ENCODE measurements at places on chromosomes 1 and 21.
A peak's percentile ranks its signal among the peaks of the same experiment; 100 is the strongest.

DNA sequence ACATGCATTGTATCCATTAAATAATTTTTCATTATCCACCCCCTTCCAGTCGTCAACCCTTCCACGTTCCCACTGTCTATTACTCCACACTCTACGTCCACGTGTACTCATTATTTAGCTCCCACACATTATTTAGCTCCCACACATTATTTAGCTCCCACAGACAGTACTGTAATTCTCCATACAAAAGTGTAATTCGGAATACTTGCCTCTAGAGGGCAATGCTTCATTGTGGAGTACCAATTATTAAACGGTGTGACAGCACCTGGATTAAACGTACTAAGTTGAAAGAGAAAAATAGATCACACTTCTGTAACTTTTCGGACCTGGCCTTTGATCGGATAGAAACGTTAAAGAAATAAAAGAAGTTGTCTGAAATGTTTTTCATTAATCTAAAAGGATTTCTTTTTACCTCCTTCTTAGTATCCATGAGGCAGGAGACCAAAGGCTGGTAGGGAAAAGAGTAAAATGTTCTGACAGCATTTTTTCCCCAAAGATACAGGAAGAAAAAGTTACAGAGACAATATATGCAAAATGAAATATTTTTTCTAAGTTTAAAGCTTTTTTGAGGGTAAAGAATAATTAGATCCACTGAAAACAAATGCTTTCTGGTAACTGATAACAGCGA lies 99.2 kb downstream of the LHX8 start:
- DNase-seq: no peak

DNA sequence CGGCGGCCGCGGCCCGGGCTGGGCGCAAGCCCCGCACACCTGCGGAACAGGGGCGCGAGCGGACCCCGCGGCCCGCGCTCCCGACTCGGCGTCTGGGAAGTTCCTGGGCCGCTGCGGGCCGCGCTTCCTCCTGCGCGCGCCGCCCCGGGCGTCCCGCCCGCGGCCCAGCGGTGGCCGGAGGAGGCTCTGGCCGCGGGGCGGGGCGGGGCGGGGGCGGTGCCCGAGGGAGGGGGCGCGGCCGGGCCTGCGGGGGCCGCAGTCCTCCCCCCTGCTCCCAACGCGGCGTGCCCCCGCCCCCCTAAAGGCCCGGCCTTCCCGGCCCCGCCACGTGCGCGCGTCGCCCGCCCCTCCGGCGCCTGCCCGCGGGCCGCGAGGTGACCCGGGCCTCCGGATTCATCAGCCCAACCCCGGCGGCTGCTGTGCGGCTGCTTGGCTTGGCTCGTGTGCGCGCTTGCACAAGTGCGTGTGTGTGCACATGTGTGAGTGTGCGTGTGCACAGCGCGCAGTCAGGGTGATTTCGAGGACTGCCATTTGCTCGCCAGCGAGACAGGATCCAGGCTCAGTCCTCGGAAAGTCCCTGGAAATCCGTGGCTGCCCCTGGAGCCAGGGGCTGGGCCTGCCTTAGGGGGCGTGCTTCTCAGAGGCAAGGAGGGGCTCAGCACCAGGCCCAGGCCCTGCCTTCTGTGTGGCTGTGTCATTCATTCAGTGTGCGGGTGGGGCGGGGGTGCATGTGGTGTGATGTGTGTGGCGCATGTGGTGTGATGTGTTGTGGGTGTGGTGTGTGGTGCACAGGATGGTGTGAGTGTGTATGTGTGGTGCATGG lies at the start of gene C2CD2:
TSS of gene C2CD2 (minus strand) at position 188 of the 823 bp plus-strand sequence. CDS start 370 bp downstream, outside the sequence.
- DNase-seq: peak; percentile 80

- DNase-seq: no peak
These were observed 21.4 kb upstream of the CLCA1 start for GRCh38 chr1:86447198-86447790.

GRCh38 chr1:218742467-218743262 lies 397.5 kb downstream of the TGFB2 start:
- no peak for DNase-seq

DNA sequence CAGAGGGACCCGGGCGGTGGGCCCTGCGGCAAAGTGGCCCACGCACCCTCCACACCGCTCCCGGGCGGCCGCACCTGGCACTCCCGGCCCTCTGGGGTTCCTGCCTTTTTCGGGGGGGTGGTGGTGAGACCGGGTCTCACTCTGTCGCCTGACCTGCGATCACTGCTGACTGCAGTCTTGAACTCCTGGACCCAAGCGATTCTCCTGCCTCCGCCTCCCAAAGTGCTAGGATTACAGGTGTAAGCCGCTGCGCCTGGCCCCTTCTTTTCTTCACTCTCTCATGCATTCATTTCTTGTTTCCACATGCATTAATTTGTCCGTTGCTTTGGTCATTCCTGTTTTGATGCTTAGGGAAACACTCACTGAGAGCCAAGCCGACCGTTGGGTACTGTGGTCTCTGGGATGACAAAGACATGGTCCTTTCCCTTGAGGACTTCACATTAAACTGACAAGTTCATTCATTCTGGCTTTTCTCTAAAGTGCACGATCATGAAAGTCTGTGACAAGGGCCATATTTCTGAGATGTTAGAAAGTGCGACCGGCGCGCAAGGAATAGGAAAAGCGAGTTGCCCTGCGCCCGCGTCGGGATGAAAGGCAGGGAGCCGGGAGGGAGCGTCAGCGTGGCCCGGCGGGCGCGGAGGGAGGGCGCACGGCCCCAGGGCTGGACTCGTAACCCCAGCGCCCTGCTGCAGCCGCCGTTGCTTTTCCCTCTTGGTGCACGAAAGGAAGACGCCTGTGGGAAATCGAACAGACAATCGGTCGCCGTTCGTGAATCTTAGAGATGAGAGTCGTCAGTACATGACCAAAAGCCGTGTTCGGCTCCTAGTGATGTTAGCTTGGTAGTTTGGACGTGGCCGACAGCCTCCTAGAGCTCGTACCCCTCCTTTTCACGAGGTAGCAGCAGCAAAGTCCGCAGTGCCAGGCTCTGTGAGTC lies 1.0 kb upstream of the MCOLN2 start:
- no peak for DNase-seq

GRCh38 chr1:31949862-31950261 lies 11.7 kb upstream of the PTP4A2 start:
- DNase-seq: no peak
